ENCODE measurements at places on chromosomes 1 and 21. TPM values are rescaled to one million over a fixed set of nuclear protein-coding genes. Genes with fewer than 3 reads are reported as not detected.

Gene LEFTY2
- total RNA-seq, result not detected

GRCh38 chr1:235639226-235640205 is 10.1 kb downstream of the GNG4 start:
- no peak for DNase-seq

GRCh38 chr1:45673956-45674355 is 12.4 kb downstream of the GPBP1L1 start:
- DNase-seq, result peak; percentile 48

- peak; percentile 94 for DNase-seq
Observed at GRCh38 chr1:235910357-235911299, 43.9 kb upstream of the LYST start.

Gene HTR6
- total RNA-seq, result 0.09 TPM

Gene FAM72D
- not detected for total RNA-seq

Gene SPATC1L
- total RNA-seq, result 6.1 TPM

- peak; percentile 68 for DNase-seq
Observed at GRCh38 chr21:42002421-42002958, 7.7 kb downstream of the ZBTB21 start.

DNA sequence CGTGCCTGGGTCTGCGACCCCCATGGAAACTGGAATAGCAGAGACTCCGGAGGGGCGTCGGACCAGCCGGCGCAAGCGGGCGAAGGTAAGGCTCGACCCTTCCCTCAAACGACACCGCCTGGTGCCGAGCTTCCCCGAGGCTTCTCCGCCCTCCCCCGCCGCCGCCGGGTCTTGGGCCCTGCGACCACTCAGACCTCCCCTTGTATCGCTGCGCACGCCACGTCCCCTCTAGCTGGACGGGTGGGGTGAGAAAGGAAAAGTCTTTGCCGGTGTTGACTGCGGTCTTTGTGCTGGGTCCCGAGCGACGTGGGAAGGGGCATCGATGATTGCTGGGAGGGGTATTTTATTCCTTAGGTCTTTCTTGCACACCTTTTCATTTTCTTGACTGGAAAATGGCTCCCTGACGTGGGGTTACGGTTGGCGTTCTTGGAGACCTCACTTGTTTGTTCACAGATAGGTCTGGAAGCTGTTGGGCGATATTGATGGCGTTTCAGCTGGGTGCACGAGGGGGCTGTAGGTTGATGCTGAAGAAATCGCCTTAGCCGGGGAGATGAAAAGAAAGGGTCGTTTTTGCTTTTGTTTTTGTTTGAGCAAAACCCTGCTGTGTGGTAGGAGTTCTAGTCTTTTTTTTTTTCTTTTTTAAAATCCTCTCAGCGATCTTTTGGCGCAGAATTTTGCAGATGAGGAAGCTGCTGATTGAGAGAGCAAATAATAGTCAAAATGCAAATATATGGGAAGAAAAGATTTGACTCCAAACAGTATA is 776 bp downstream of the KDM1A start:
- DNase-seq, result peak; percentile 42

GRCh38 chr1:2204415-2205190 is 10.0 kb upstream of the FAAP20 start:
- peak; percentile 62 for DNase-seq

GRCh38 chr21:18803624-18804023 is 400.0 kb upstream of the TMPRSS15 start:
- DNase-seq, result no peak

All from fibroblast of the aortic adventitia (primary cell).